ENCODE measurements at places on chromosomes 7 and 10. TPM values are rescaled to one million over a fixed set of nuclear protein-coding genes. Genes with fewer than 3 reads are reported as not detected.

NOLC1 gene
- 94.3 TPM for total RNA-seq

TBX20 gene
- 0.21 TPM for total RNA-seq

- ATAC-seq = no peak
Observed at GRCh38 chr10:59877191-59877671, 29.1 kb downstream of the CCDC6 start.

- no peak for ATAC-seq
Observed at GRCh38 chr7:66304536-66304935, 99.4 kb downstream of the TPST1 start.

GRCh38 chr10:132616170-132616995, 78.8 kb downstream of the INPP5A start:
- no peak for ATAC-seq
